Gastroesophageal sphincter (tissue), 4 donors: ENCODE measurements at places on chromosomes 5 and 9. TPM values are rescaled to one million over a fixed set of nuclear protein-coding genes. Genes with fewer than 3 reads are reported as not detected.

- no peak for ATAC-seq
- H3K4me3 ChIP-seq, result no peak overlapping the region
- H3K4me1 ChIP-seq, result no peaks in the 10 kb centered on the region
- no peak overlapping the region for H3K27ac ChIP-seq
These were observed 118.2 kb upstream of the TBC1D2 start for GRCh38 chr9:98373609-98374008.

- no peak overlapping the region for H3K27ac ChIP-seq
- H3K27me3 ChIP-seq, result no peaks in the 10 kb centered on the region
- H3K36me3 ChIP-seq, result no peaks in the 10 kb centered on the region
- ATAC-seq, result no peak
- H3K4me1 ChIP-seq, result no peaks in the 10 kb centered on the region
These were observed 148.8 kb downstream of the MYO10 start for GRCh38 chr5:16787278-16787677.

DNA sequence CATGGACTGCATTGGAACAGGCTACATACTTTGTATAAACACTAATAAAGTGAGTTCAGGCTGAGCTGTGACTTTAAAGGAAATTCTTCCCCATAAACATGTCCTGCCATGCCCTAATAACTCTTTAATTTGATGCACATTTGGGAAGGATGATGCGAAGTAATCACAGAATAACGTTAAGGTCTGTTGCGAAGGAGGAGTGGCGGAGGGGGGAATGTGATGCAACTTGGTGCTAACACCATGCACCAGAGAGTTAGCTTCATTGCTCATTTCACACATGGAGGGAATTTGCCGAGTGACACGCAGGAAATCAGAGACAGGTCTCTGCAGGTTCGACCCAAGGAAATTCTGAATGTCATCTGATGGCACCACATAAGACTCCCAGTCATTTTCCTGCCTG, 32.9 kb downstream of the SLIT3 start:
- H3K27ac ChIP-seq, result no peak overlapping the region
- no peak for ATAC-seq
- no peaks in the 10 kb centered on the region for H3K36me3 ChIP-seq

DNA sequence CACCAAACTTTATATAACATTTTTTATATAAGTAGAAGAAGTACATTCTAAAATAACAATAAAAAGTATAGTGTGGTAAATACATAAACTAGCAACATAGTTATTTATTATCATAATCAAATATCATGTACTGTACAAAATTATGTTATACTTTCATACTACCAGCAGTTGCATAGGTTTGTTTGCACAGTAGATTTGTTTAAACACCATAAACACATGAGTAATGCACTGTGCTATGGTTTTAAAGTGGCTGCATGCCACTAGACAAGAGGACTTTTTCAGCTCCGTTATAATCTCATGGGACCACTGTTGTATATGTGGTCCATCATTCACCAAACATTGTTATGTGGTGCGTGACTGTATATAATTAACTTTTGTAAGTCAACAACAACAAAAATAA, 137.6 kb downstream of the DRD1 start:
- no peaks in the 10 kb centered on the region for H3K36me3 ChIP-seq
- peaks cover 4% of the 10 kb centered on the region for H3K27me3 ChIP-seq
- no peaks in the 10 kb centered on the region for H3K4me1 ChIP-seq
- H3K27ac ChIP-seq, result no peak overlapping the region

GRCh38 chr5:81517462-81517861, 123.5 kb upstream of the ACOT12 start:
- H3K36me3 ChIP-seq, result no peaks in the 10 kb centered on the region
- H3K27me3 ChIP-seq, result no peaks in the 10 kb centered on the region
- no peaks in the 10 kb centered on the region for H3K4me1 ChIP-seq
- no peak overlapping the region for H3K27ac ChIP-seq

DNA sequence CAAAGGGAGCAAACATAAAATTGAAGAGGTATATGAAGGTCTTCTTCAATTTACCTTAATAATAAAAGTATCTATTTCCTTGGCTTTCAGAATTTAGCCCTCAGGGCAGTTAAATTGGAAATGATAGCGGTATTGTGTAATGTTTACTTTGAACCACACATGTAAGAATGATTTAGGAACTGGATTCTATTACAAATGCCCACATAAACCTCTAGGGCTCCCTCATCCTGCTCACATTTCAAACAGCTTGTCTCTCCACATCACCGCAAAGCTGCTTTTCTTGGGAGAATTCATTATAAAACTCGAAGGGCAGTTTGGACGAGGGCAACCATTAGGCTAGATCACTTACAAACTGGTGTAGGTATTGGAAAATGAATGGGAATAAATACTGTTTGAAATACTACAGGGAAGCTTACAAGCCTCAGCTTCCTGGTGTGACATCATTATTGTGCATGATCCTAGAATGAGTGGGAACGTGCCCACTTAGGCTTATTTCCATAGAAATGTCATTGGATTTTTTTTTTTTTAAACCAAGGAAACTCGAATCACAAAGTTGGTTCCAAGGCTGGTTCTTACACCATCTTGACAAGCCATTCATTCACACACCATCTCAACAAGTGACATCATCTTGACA, 47.3 kb downstream of the MTRR start:
- no peak for ATAC-seq
- no peak overlapping the region for H3K27ac ChIP-seq
- no peaks in the 10 kb centered on the region for H3K36me3 ChIP-seq
- H3K27me3 ChIP-seq, result no peaks in the 10 kb centered on the region
- H3K4me3 ChIP-seq, result no peak overlapping the region
- no peaks in the 10 kb centered on the region for H3K4me1 ChIP-seq

The IRX4 gene
- total RNA-seq, result not detected

The ZNF366 gene
- total RNA-seq, result 5.4 TPM

The ICE1 gene
- total RNA-seq, result 41.6 TPM

The PCAT7 gene
- not detected for total RNA-seq

The NTRK2 gene
- 5.0 TPM for total RNA-seq

The KCNMB1 gene
- total RNA-seq, result 60.4 TPM

The FOXD4 gene
- total RNA-seq, result 0.78 TPM
